ENCODE measurements at places on chromosomes 6 and 20. TPM values are rescaled to one million over a fixed set of nuclear protein-coding genes. Genes with fewer than 3 reads are reported as not detected.

GRCh38 chr6:124961777-124962638 is at the start of gene RNF217:
Gene RNF217, plus strand, starts transcription at chr6:124962437. Its CDS starts 108 bp downstream, at chr6:124962545.
- no peak within 1 kb of the TSS for H3K27ac ChIP-seq
- no peak within 1 kb of the TSS for H3K4me3 ChIP-seq
- DNase-seq, result no peak
- no peaks in the 10 kb centered on the region for H3K4me1 ChIP-seq
- no peaks in the 10 kb centered on the region for H3K36me3 ChIP-seq

- DNase-seq, result no peak
- H3K27ac ChIP-seq, result no peak overlapping the region
- H3K27me3 ChIP-seq, result no peaks in the 10 kb centered on the region
- no peak overlapping the region for H3K4me3 ChIP-seq
- H3K4me1 ChIP-seq, result no peaks in the 10 kb centered on the region
- H3K36me3 ChIP-seq, result no peaks in the 10 kb centered on the region
These were observed 258.6 kb downstream of the LAMA2 start for GRCh38 chr6:129141499-129141898.

DNA sequence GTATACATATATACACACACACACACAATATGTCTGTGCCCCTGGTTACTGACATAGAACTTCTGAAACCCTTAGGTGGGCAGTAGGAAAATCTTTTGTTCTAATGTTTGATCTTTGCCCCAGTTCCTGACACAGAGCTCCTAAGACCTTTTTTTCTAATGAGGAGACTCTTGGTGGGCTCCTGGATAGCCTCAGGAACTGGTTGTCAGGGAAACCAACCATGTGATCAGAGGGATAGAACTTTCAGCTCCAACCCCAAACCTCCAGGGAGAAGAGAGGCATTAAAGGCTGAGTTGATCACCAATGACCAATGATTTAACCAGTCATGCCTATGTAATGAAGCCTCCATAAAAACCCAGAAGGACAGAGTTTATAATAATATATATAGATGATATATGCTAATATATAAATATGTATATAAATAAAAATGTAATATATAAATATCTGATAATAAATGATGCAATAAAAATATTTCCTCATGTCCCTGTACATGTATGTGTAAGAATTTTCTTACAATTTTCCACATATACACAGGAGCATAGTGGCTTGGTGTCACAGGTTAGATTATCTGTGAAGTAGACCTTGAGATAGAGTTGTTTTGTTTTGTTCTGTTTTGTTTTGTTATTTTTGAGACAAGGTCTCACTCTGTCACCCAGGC is 93.3 kb downstream of the GPX5 start:
- H3K4me1 ChIP-seq, result no peaks in the 10 kb centered on the region
- no peak overlapping the region for H3K4me3 ChIP-seq
- H3K27me3 ChIP-seq, result no peaks in the 10 kb centered on the region

GRCh38 chr6:17456711-17457110 is 63.3 kb downstream of the CAP2 start:
- no peaks in the 10 kb centered on the region for H3K27me3 ChIP-seq
- no peak for DNase-seq
- no peak overlapping the region for H3K4me3 ChIP-seq
- H3K27ac ChIP-seq, result no peak overlapping the region
- H3K36me3 ChIP-seq, result no peaks in the 10 kb centered on the region
- no peaks in the 10 kb centered on the region for H3K4me1 ChIP-seq

GRCh38 chr6:160082627-160083026 is 39.0 kb upstream of the SLC22A1 start:
- H3K27ac ChIP-seq, result no peak overlapping the region
- H3K4me3 ChIP-seq, result no peak overlapping the region
- H3K36me3 ChIP-seq, result peaks cover 97% of the 10 kb centered on the region
- DNase-seq, result no peak
- H3K4me1 ChIP-seq, result no peaks in the 10 kb centered on the region

GRCh38 chr6:108435391-108435790 is 125.3 kb upstream of the FOXO3 start:
- H3K27ac ChIP-seq, result no peak overlapping the region
- peaks cover 3% of the 10 kb centered on the region for H3K4me1 ChIP-seq
- no peak overlapping the region for H3K4me3 ChIP-seq
- no peaks in the 10 kb centered on the region for H3K27me3 ChIP-seq
- DNase-seq, result no peak
- H3K36me3 ChIP-seq, result no peaks in the 10 kb centered on the region

- H3K27ac ChIP-seq, result no peak overlapping the region
- H3K4me3 ChIP-seq, result no peak overlapping the region
- peaks cover 7% of the 10 kb centered on the region for H3K27me3 ChIP-seq
- H3K4me1 ChIP-seq, result no peaks in the 10 kb centered on the region
- DNase-seq, result no peak
- no peaks in the 10 kb centered on the region for H3K36me3 ChIP-seq
These were observed 5.0 kb upstream of the PXDC1 start for GRCh38 chr6:3756546-3756945.

DNA sequence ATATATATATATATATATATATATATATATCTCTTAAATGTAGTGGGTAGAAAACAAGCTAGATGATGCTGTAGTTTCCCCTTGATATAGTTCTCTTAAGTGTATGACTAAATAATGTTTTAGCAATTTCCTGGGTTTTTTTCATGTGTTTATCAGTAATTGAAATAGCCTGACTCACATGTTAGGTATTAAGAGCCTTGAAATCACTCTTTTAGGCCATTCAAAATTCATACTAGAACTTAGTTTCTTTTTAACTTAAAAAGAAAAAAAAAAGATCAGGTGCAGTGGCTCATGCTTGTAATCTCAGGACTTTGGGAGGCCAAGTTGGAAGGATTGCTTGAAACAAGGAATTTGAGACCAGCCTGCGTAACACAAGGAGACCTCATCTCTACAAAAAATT is 44.1 kb downstream of the NKX2-4 start:
- no peaks in the 10 kb centered on the region for H3K27me3 ChIP-seq
- peaks cover 15% of the 10 kb centered on the region for H3K36me3 ChIP-seq
- H3K4me3 ChIP-seq, result no peak overlapping the region
- DNase-seq, result no peak

- no peak for DNase-seq
- no peak overlapping the region for H3K27ac ChIP-seq
- no peaks in the 10 kb centered on the region for H3K27me3 ChIP-seq
- no peak overlapping the region for H3K4me3 ChIP-seq
- H3K4me1 ChIP-seq, result no peaks in the 10 kb centered on the region
These were observed 1453.8 kb upstream of the EYS start for GRCh38 chr6:67160820-67161219.

- DNase-seq, result no peak
- H3K4me3 ChIP-seq, result no peak overlapping the region
- no peaks in the 10 kb centered on the region for H3K36me3 ChIP-seq
- no peak overlapping the region for H3K27ac ChIP-seq
- H3K4me1 ChIP-seq, result no peaks in the 10 kb centered on the region
These were observed 69.0 kb downstream of the DTNBP1 start for GRCh38 chr6:15593798-15594197.

Gene NHLRC1
- total RNA-seq, result 0.61 TPM

Gene OXT
- total RNA-seq, result not detected

Gene ABHD16B
- total RNA-seq, result not detected

Gene COQ3
- 9.6 TPM for total RNA-seq

Gene HSF2
- 16.8 TPM for total RNA-seq
